ENCODE measurements at places on chromosomes 5 and 9.

DNA sequence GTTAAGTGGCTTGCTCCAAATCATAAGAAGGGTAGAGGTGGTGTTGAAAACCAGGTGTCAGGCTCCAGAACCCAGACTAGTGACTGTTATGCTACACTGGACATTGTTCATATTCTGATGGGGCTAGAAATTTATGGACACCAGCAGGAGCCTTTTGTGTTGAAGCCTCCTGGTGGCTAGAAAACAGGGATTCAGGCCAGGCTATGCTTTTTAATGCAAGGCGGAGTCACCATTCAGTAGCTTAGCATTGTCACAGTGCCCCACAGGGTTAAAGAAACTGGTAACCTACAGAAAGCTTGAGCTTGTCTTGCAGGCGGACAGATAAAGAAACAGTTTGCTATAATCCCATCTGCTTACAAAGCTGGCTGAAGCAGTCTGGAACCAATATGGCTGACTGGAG is 23.0 kb upstream of the GOLM1 start:
- DNase-seq, result no peak

DNA sequence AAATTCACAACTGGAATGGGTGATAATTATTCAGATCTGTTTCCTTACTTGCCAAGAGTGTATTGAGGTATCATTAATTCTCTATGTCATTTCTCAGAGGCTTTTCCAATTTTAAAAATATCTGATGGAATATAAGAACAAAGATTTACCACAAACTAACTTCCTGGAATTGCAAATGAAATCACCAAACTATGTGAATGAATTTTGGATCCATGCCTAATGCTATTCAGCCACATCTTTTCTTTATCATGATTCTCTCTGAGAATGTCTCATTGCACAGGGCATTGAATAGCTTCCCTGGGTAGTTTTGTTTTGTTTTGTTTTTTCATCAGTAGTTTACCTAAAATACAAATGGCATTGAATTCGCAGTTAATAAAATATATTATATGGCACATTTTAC is 146.9 kb upstream of the FBN2 start:
- DNase-seq, result no peak

GRCh38 chr9:134329886-134330285 is 3.6 kb downstream of the RXRA start:
- no peak for DNase-seq

DNA sequence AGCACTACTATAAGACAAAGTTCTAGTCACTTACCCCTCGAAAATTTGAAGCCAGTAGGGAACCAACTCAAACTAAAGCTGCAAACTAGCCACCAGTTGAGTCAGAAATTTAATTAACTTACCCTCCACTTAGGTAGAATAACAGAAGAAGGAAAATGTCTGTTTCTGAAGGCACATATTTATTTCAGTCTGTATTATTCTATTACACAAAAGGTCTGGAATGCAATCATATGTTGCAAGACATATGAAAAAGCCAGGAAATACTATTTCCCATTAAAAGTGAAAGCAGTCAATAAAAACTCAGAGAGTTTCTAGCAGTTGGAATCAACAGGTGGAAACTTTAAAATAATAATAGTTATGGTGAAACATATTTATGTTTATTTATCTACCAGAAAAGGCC is 79.2 kb upstream of the SLCO4C1 start:
- no peak for DNase-seq

DNA sequence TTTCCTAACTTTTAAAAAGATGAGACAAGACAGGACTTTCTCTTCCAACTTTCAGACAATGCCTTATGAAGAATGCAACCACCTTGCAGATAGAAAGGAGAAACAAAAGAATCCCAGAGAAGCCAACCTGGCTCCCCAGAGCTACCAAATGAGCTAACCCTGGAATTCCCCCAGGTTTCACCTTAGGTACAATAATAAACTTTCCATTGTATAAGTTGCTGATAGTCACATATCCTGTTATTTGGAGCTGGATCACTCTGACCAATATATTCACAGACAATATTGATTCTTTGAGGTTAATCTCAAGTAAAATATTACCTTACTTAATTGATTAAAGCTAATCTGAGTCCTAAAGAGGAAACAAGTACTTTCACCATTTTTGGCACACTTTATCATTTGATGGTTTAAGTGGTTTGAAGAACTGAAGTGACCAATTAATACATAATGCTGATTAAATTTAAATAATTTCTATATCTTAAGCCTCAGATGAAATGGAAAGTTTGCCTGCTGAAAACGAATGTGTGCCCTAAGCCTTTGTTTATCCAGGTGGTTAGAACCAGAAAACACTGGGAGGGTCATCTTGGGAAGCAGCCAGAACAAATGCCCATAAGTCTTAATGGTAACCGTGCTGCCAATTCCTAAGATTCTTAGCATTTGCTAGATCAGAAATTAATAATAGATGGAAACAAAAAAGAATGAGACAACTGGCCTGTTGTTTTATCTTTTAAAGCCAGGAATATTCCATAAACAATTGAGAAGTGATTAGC is 159.6 kb upstream of the SLC12A2 start:
- DNase-seq, result no peak

GRCh38 chr9:93891549-93892310 is 63.4 kb downstream of the BARX1 start:
- DNase-seq, result no peak

All from neural crest cell (in vitro differentiated cells).